Stimulated activated CD4-positive, alpha-beta T cell treated with anti-CD3 and anti-CD28 coated beads, Interleukin-1b, Interleukin-23, amount 100 ng/mL, for 1 hour (primary cell): ENCODE measurements at places on chromosomes 11 and 22.

GRCh38 chr22:35315855-35316745, 16.4 kb downstream of the TOM1 start:
- DNase-seq = no peak

DNA sequence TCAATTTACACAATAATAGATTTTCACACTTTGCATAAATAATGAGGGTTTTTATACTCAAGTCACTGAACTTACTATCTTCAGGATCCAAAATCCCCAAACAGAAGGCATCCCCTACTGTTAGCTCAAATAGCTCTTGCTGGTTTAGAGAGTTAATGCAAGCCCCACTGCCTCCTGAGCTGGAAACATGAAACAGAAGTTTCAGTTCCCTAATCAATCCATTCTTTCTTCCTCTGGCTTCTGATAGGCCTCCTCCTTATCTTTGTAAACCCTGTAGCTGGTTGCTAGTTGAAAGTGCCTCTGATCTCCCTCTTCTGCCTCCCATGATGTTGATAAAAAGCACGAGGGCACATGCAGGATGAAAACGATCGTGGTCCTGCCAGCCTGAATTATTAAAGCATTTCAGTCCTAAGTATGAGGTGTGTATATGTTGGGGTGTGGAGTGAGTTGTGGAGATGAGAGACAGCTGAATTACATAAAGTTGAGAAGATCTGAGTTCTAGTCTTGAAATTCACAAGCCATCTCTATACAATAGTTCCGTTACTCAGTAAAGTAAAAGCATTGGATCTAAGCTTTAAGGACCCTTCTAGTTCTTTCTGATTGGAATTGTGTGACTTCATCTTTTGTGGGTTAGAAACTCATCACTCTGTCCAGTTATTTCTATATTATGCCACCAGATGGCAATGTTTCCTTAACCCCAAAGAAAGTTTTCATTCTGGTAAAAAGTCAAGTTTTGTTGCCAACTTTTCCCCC, 35.0 kb upstream of the EHF start:
- no peak for DNase-seq

- DNase-seq = no peak
These were observed 2.6 kb downstream of the VSIG10L2 start for GRCh38 chr11:125948278-125949051.

- peak; percentile 81 for DNase-seq
These were observed at the start of gene HIRA for GRCh38 chr22:19431649-19432132. Gene HIRA (minus strand): TSS chr22:19431733. CDS start chr22:19431476, 257 bp downstream.

GRCh38 chr11:113818426-113818825, 38.8 kb downstream of the CLDN25 start:
- no peak for DNase-seq

- no peak for DNase-seq
These were observed 57.0 kb downstream of the GDPD4 start for GRCh38 chr11:77244277-77245027.

DNA sequence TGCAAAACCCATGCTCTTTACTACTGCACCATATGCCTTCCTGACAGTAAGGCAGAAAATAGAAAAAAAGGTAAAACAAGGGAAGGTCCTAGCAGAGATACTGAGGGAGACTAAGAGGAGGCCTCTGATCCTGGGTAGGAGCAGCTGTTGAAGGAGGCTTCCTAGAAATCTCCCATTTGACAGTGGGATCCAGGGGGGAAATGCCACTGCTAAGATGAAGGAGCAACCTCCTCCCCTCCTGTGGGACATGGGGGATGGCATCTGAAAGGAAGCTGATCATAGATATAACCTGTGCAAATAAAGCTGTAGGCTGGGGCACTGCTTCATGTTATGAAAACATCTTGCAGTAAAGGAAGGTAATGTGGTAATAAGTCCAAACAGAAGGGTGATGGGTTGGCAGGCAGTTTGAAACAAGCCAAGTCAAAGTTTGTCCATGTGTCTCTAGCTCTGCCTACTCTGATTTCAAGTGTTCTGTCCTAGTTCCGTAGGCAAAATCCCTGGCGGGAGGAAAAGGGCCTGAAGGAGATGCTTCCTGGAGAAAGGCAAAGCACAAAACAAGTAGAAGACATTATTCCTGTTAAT, 86.7 kb upstream of the EED start:
- no peak for DNase-seq

GRCh38 chr11:30346068-30346688, 23.3 kb downstream of the ARL14EP start:
- no peak for DNase-seq

DNA sequence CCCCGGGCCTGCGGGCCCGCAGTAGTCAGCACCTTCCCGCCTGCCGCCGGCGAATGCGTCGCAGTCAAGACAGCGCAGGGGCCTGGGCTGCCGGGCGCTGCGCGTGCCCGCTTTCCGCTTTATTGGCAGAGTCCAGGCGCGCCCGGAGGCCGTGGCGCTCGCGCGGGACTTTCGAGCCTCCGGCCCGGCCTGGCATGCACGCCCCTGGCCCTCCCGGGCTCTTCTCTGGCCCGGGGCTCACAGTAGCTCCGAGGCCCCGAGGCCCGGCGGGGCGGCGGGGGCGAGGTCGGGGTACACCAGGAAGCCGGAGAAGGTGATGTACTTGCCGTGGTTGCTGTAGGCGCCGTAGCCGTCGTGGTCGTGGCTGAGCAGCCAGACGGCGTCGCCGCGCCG, 3.1 kb downstream of the FAM180B start:
- no peak for DNase-seq

DNA sequence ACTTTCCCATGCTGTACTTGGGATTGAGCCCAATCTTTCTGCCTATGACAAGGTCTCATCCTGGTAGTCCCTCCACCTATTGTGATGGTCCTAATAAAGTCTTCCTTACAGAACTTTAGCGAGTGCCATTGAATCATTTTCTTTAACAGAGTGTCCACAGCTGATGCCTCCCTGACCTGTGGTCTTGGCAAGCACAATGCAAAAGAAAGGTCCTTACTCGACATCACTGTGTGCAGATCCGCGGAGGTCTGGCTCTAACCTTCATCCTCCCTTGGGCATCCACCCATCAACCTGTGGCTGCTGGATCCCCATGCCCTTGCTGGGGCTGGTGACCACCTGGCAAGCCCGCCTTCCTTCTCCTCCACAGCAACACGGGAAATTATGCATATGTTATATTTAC, 1203.9 kb downstream of the TBC1D22A start:
- no peak for DNase-seq

GRCh38 chr11:78878631-78879030, 304.0 kb upstream of the NARS2 start:
- DNase-seq = no peak

DNA sequence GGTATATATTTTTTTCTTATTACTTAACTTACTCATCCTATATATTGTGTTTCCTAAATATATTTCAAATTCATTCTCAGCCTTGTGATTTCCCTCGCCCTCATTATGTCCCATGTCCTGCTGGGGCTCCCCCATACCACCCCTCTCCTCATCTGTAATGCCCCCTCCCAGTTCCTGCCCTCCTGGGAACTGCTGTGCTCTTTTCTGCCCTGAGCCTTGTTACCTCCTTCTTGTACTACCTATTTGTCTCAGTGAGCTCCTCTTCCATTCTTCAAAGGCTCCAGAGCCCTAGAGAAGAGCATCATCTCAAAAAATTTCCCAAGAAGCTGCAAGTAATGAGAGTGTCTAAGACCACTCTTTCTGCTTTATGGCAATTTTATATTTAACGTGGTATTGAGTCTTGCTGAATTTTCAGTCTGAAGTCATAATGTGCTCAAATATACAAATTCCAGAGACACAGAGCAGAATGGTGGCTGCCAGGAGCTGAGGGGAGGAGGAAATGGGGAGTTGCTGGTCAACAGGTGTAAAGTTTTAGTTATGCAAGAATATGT, 66.5 kb upstream of the TOP3B start:
- no peak for DNase-seq

DNA sequence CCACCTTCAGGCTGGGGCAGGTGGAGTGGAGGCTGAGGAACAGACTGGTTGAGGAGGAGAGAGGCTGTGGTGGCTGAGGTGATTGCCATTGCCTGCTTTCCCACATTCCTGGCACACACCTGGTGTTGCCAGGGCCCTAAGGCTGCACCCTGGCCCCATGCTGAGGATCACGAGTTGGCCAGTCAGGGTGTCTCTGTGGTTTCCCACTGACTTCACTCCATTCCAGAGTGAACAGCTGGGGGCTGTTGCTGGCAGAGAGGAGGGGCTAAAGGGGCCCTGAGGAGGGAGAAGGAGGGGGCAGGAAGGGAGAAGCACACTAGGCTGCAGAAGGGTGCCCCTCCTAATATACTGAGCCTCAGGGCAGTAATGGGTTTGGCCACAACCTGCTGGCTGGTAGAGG, 1.8 kb downstream of the TMEM86A start:
- DNase-seq = no peak

GRCh38 chr11:115961159-115962003, 457.2 kb upstream of the CADM1 start:
- no peak for DNase-seq

DNA sequence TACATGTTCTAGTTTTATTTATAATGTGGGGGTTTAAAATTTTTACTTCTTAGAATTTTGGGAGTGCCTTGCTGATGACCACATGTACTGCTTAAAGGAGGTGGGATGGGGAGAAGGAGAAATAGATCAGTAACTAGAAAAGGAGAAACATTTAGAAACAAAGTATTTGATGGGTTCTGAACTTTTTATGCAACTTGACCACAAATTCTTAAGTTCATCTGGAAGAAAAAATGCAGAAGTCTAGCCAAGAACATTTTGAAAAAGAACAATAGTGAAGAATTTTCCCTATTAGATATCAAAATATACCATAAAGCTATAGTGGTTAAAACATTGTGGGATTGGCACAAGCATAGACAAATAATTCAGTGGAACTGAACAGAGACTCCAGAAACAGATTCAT, 73.3 kb upstream of the AMPD3 start:
- no peak for DNase-seq

- no peak for DNase-seq
These were observed 7.8 kb upstream of the DDI1 start for GRCh38 chr11:104028476-104029263.

GRCh38 chr11:96388891-96389719, 607 bp downstream of the CCDC82 start:
- no peak for DNase-seq

DNA sequence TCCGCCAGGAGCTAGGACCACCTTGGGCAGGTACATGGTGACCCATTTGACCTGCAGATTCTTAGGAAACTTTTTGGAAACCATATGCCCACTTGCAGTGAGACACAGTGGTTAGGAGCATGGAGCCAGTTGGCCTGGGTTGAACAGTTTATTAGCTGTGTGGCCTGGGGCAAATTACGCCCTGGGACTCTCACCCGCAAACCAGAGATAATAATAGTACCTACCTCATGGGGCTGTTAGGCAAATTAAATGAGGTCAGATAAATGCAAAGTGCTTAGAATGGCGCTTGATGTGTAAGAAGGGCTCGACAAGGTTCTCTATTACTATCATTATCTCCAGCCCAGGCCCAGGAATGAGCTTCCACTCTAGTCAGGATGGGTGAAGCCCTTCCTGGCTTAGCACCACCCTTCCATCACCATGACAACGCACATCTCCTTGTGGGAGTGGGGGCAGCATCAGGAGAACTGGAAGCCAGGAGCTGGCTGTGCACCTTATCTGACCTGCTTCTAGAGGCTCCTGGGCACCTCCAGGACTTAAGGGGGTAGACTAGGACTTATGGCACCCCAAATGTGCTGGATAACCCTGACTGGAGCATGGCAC, 5.1 kb downstream of the SYT12 start:
- DNase-seq = no peak

- DNase-seq = no peak
These were observed 625.4 kb downstream of the BRD1 start for GRCh38 chr22:49202226-49202625.

- no peak for DNase-seq
These were observed 52.7 kb downstream of the PHF21B start for GRCh38 chr22:44956840-44957767.

GRCh38 chr11:35911013-35911412, 32.8 kb upstream of the LDLRAD3 start:
- no peak for DNase-seq

GRCh38 chr11:132780046-132780445, 752.3 kb downstream of the OPCML start:
- no peak for DNase-seq

GRCh38 chr11:113839842-113840241, 35.5 kb downstream of the USP28 start:
- no peak for DNase-seq

DNA sequence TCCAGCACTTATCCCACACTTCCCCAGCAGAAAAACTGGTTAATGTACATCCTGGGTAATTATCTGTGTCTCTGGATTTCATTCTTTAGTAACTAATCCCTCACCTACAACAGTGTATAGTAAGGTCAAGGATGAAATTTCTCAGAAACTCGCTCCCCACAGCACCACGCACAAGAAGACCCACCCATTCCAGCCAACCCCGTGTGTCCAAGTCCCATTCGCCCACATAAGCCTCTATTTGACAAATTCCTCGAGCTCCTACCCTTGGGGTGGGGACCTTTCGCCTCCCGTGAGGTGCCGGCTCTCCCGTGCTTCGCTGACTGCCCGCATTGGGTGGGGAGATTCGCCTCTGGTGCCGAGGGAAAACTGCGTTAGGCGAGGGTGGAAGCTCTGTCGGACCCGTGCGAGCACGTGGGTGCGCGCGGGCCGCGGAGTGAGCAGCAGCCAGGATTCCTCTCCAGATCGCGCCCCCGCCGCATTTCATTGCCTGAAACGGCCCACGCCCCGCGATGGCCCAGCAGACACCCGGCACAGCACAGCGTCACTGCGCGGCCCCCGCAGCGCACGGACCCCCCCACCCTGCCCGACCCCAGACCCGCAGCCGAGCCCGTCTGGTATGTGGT, 866 bp downstream of the EXPH5 start:
- no peak for DNase-seq

GRCh38 chr11:70421123-70421522, 22.8 kb downstream of the CTTN start:
- no peak for DNase-seq

GRCh38 chr11:118842369-118842768, 41.3 kb upstream of the CXCR5 start:
- DNase-seq = no peak

GRCh38 chr11:11297578-11297977, 55.5 kb downstream of the CSNK2A3 start:
- DNase-seq = no peak

- no peak for DNase-seq
These were observed 15.3 kb upstream of the BID start for GRCh38 chr22:17789379-17790200.

DNA sequence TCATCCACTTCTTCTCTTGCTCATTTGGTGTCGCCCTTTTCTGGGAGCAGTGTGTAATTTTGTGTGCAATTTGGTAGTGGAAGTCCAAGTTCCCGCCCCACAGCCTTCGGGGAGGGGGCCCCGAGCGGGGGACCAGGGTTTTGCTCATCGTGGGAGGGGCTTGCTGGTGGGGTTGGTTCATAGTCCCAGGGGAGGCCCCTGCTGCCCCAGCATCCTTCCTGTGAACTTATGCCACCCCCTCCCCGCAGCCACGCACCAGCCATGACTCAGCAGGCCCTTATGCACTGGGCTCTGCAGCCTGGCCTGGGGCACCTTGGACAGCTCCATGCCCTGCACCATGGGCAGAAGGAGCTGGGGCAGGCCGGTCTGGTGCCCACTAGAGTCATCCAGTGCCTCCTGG, 1183.6 kb downstream of the BRD1 start:
- no peak for DNase-seq
